ENCODE measurements at places on chromosomes 12 and 14. TPM values are rescaled to one million over a fixed set of nuclear protein-coding genes. Genes with fewer than 3 reads are reported as not detected.

The KLRD1 gene
- 0.16 TPM for total RNA-seq

The KRT78 gene
- total RNA-seq = 1.9 TPM

The PALS1 gene
- 19.8 TPM for total RNA-seq

The EPS8 gene
- 110 TPM for total RNA-seq

The DPPA3 gene
- not detected for total RNA-seq

The P2RX2 gene
- not detected for total RNA-seq

The VWF gene
- total RNA-seq = 9.7 TPM

The SMCO2 gene
- 0.78 TPM for total RNA-seq

The SIX1 gene
- 0.47 TPM for total RNA-seq

The MYL2 gene
- not detected for total RNA-seq

The PA2G4 gene
- total RNA-seq = 64.9 TPM
